A549 treated with RU486 at 1 μM for 4 hours (cell line): ENCODE measurements at places on chromosomes 1 and 21. TPM values are rescaled to one million over a fixed set of nuclear protein-coding genes. Genes with fewer than 3 reads are reported as not detected.

CLDN17 gene
- total RNA-seq, result not detected in 5 replicates

KIF26B gene
- 0.03 to 0.16 TPM (median 0.05 TPM) in 5 replicates for total RNA-seq

B3GALNT2 gene
- 11.9 to 22.4 TPM (median 18.8 TPM) in 5 replicates for total RNA-seq

GPR3 gene
- 1.5 to 2.7 TPM (median 2.3 TPM) in 5 replicates for total RNA-seq
